ENCODE measurements at places on chromosomes 1 and 21.

DNA sequence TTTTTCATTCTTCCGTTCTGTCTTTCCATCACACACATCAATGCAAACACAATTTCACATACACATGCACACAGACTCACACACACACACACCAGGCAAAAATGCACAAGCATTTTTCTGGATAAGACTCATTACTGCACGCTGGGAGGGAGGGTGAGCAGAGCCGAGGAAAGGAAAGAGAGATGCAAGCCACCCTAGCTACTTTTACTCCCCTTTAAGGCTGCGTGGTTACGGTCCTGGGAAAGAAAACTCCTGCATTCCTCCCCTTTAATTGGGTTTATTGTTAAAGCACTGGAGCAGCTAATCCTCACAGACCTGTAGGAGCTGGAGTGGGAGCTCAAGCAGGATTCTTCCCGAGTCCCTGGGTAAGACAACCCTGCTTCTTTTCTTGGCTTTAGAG is at the start of gene CAMK1G:
Gene CAMK1G, plus strand, starts transcription at position 307 of the 400 bp plus-strand sequence. CDS start 11,270 bp downstream, outside the sequence.
- no peak for DNase-seq

GRCh38 chr1:191912517-191912916 is 245.7 kb upstream of the RGS18 start:
- DNase-seq = no peak

DNA sequence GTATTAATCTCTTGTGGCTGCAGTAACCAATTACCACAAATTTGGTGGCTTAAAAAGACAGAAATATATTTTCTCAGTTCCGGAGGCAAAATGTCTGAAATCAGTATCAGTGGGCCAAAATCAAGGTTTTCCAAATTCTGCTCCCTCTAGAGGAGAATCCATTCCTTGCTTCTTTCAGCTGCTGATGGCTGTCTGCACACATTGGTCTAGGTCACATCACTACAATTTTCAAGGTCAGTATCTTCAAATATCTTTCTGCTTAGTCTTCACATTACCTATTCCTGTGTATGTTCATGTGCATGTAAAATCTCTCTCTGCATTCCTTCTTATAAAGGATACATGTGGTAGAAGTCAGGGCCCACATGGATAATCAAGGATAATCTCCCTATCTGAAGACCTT is 999.4 kb downstream of the KCNT2 start:
- DNase-seq = no peak

- DNase-seq = no peak
These were observed 60.4 kb upstream of the TNFSF4 start for GRCh38 chr1:173267453-173267945.

- peak; percentile 67 for DNase-seq
These were observed 26.6 kb downstream of the ABCG1 start for GRCh38 chr21:42245331-42246193.

GRCh38 chr1:116134476-116134773 is 23.2 kb downstream of the MAB21L3 start:
- no peak for DNase-seq

DNA sequence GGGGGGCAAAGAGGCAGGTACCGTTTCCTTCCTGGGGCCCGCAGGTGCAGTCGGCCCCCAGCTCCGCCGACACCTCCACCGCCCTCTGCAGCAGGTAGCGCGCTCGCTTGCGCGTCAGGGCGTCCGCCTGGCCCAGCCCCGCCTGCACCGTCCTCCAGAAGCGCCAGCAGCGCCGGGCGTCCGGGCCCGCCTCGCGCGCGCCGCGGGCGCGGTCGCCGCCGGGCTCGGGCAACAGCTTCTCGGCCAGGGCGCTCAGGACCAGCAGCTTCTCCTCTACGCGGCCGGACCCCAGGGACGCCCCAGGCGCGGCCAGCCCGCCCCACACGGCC is 863 bp downstream of the TARBP1 start:
- peak; percentile 65 for DNase-seq

- no peak for DNase-seq
These were observed 40.4 kb downstream of the RHBG start for GRCh38 chr1:156409439-156409838.

DNA sequence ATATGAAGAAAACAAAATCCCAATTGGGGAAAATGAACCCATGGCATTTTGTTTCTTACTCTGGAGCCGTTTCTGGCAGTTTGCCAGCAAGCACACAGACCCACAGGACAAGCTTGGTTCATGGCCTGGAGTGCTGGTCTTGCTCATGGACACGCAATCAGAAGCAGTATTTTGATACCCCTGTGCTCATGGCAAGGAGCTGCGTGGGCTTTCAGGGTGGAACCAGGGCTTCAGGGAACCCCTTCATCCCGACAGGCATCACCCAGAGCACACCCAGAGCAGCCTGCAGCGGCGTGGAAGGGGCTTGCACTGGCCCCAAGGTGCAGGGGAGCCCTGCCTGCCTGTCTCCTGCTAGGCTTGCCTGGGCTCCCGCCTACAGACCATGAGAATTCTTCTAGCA is 45.4 kb upstream of the PCBP3 start:
- no peak for DNase-seq

GRCh38 chr1:62327360-62328055 is 8.3 kb upstream of the KANK4 start:
- DNase-seq = no peak

- DNase-seq = no peak
These were observed 17.7 kb upstream of the NFIA start for GRCh38 chr1:61064673-61065072.

- DNase-seq = no peak
These were observed 30.4 kb downstream of the ZNF281 start for GRCh38 chr1:200379432-200379757.

GRCh38 chr1:232333419-232333767 is 296.5 kb downstream of the SIPA1L2 start:
- peak; percentile 62 for DNase-seq

- no peak for DNase-seq
These were observed 750 bp downstream of the SYNJ1 start for GRCh38 chr21:32726839-32727686.

DNA sequence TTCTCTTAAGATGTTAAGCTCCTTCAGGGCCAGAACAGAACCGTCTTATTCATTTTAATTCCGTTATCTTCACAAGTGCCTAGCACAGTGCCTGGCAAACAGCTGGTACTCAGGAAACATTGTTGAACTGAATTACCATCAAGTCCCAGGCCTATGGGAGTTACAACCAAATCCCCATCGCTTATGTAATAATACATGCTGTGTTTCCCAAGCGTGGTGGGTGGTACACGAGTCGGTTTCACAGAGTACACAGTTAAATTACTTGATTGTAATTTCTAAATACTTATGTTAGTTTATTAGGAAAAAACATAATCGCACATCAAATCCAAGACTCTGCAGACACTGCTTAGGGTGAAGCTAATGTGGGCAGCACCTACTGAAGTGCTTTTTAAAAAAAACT is 1.0 kb downstream of the ANGEL2 start:
- DNase-seq = no peak

- no peak for DNase-seq
These were observed 44.3 kb downstream of the CDC14A start for GRCh38 chr1:100396651-100397050.

DNA sequence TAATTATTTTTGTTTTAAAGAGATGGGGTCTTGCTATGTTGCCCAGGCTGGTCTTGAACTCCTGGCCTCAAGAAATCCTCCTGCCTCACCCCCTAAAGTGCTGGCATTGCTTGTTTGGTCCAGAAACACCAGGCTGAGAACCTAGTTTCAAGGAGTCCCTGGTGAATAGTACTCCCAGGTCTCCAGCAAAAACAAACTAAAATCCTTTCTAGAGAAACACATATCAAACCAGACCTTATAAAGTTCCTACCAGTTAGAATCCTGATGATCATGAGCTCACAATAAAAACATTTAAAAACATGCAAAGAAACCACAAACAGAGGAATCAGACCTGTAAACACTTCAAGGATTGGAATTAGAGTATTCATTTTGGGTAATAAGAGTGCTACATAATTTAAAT is 34.4 kb upstream of the PADI1 start:
- no peak for DNase-seq

GRCh38 chr1:26274801-26275425 is 5.0 kb upstream of the SH3BGRL3 start:
- no peak for DNase-seq

DNA sequence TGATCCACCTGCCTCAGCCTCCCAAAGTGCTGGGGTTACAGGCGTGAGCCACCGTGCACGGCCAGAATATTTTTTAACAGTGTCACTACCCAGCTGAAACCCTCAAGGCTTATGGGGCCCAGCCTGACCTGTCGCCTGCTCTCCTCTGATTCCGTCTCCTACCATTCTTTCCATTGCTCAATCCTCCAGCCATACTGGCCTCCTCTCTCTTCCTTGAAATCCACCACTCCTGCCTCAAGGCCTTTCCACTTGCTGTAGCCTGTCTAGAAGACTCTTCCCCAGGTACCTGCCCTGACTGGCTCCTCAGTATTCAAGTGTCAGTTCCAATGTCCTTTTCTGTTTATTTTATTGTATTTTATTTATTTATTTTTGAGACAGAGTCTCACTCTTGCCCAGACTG is 53.9 kb downstream of the YARS1 start:
- DNase-seq = no peak

- DNase-seq = no peak
These were observed 6.5 kb downstream of the WARS2 start for GRCh38 chr1:119133987-119134386.

DNA sequence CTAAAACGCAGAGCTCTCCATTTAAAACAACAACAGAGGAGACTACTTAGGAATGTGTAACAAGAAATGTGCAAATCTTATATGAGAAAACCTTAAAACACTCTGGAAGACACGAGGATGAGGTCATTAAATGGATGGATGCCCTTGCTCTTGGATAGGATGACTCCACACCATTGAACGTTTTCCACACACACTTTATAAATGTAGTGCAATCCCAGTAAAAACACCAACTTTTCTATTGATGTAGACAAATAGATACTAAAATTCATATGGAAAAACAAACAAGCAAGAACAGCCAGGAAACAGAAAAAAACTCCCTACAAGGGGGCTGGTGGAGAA is 18.4 kb upstream of the COL6A1 start:
- no peak for DNase-seq

DNA sequence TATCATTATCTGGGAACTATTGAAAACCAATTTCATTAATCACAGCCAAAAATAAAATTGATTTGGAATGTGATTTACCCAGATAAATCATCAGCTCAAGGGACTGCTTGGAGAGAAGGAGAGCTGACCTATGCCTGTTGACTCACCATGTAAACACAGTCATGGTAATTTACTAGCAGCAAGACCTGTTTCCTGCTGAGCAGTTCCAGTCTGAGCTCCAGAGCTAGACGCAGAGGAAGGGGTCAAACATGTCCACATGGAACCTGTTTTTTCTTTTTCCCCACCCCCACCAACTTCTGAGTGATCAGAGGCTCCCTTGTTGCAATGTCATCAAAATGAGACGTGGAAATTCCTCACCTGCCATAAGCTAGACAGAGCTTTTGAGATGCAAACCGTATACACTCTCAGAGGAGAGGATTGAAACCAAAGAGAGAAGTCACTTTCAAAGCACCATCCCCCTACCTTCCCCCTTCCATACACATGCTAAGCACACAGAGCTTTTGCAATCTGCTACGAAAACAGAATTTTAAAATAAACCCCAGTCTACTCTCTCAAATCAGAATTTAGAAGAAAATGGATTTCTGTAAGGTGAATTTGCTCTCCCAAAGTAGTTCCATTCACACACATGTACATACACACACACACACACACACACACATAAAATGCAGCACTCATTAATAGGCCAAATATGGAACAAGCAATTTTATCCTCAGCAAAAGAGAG is 55.9 kb upstream of the PTGFRN start:
- DNase-seq = peak; percentile 58

- DNase-seq = no peak
These were observed 262.9 kb upstream of the PROX1 start for GRCh38 chr1:213724640-213725536.

GRCh38 chr1:17265162-17265561 is 16.3 kb downstream of the PADI3 start:
- no peak for DNase-seq

GRCh38 chr1:182603646-182604174 is 479 bp downstream of the RGS16 start:
- DNase-seq = no peak

- no peak for DNase-seq
These were observed 119.0 kb downstream of the AK5 start for GRCh38 chr1:77400781-77401180.

DNA sequence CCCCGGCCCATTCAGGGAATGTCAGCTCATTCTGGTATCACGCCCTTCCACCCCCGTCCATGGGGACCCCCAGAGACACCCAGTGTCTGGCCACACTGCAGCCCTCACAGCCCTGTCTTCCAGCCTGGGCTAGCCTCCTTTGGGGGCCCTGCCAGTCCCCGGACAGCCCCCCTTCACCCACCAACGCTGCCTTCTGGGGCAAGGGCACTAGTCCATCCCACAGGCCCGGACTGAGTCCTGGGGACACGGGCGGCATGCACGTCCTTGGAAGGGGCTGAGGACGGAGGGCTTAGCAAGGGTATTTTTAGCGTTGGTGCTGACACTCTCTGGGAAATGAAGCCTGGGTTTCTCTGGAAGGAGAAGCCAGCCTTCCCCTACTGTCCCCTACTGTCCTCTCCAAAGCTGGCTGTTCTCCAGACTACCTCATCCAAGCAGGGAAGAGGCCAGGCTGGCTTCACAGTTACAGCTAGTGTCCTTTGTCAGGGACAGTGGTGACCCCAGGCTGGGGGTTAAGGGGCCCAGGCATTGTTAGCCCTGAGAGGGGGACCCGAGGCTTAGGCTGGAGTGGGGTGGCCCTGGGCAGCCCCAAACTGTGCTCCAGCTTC is 39.5 kb downstream of the COQ8A start:
- DNase-seq = no peak

DNA sequence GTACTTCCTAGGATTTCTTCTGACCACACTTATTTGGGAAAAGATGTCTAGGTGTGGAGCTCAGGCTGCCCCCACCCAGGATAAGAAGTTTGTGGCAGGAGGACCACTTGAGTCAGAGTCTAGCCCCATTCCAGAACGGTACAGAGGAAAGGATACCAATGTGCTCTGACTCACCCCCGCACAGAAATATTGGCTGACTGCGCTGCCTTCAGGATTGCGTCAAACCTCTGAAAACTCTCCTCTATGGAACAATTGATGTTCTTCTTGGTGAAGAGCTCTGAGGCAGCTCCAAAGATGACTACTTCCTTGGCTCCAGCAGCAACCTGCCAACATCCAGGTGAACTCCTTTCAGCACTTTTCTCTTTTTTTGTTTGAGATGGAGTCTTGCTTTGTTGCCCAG is 11.2 kb downstream of the HMGCL start:
- DNase-seq = no peak

Data from NCI-H510A (cell line).